ENCODE measurements at places on chromosomes 7 and 10.

DNA sequence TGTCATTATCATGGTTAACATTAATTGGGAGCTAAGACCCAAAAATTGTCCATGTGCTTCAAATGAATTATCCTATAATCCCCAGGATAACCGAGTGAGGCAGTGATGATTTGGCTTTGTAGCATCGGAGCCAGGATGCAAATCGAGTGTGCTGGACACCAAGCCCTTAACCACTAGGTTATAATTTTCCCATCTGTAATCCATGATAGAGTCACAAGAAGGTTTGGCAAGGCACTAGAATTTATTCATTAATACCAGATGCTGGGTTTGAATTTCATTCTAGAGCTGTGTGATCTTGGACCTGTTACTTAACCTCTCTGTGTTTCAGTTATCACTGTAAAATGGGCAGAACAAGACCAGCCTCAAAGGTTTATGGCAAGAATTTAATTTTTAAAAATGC, 21.0 kb upstream of the ITGB1 start:
- DNase-seq, result peak; percentile 33

- DNase-seq, result no peak
Measured at GRCh38 chr10:1538121-1538520, 199.2 kb downstream of the ADARB2 start.

- DNase-seq, result no peak
Measured at GRCh38 chr7:34011696-34012095, 106.4 kb downstream of the BMPER start.

- DNase-seq, result no peak
Measured at GRCh38 chr7:45389073-45389872, 184.9 kb upstream of the ADCY1 start.

GRCh38 chr10:59752278-59752940, 846 bp downstream of the MRLN start:
- DNase-seq, result no peak

DNA sequence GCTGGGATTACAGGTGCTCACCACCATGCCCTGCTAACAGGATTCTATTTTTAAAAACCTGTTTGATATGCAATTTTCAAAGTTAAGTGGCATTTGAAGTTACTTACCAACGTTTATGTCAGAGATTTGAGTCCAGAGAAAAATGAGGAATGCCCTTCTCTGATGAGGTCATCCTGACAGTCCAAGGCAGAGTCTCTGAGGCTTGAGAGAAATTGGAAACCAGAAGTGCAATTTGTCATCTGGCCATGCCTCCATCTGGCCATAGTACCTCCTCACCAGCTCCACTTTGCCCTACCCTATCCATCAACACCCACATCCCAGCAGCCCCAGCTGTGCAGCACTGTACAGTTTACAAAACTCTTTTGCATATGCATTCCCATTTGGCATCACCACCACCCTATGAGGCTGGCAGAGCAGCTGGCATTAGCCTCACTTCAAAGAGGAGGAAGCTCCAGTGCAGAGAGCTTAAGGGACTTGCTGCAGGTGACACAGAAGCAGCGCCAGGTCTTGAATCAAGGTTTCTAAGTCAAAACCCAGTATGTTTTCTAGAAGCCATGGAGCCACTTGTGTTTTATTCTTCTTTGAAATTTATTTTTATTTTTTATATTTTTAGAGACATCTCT, 54.5 kb upstream of the PDZD8 start:
- DNase-seq, result no peak

DNA sequence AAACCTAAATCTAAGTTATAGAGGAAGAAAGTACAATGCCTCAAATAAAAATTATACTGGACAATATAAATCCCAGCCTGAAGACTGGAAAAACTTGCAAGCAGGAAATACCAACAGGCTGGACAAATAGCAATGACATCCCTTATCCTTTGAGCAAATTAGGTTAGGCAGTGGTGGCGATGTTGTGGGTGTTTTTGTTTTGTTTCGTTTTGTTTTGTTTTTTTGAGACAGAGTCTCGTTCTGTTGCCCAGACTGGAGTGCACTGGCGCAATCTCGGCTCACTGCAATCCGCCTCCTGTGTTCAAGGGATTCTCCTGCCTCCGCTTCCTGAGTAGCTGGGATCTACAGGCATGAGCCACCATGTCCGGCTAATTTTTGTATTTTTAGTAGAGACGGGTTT, 57.3 kb upstream of the TES start:
- DNase-seq, result no peak
